Coronary artery (tissue), 2 donors: ENCODE measurements at places on chromosomes 1 and 21.
A peak's percentile ranks its signal among the peaks of the same experiment; 100 is the strongest.

GRCh38 chr1:42944246-42944928, 14.3 kb downstream of the SLC2A1 start:
- no peak for DNase-seq

GRCh38 chr1:7319196-7319595, 451.9 kb upstream of the VAMP3 start:
- no peak for DNase-seq

- no peak for DNase-seq
Observed at GRCh38 chr21:15406791-15407190, 323.0 kb upstream of the USP25 start.

- no peak for DNase-seq
Observed at GRCh38 chr1:91693557-91693956, 192.4 kb downstream of the TGFBR3 start.

GRCh38 chr1:85116856-85117255, 68.6 kb upstream of the MCOLN3 start:
- DNase-seq = no peak

- no peak for DNase-seq
Observed at GRCh38 chr1:174491606-174492005, 43.8 kb downstream of the GPR52 start.

- no peak for DNase-seq
Observed at GRCh38 chr1:85707267-85707989, 805 bp downstream of the ZNHIT6 start.

GRCh38 chr1:66938613-66939012, 13.8 kb downstream of the MIER1 start:
- DNase-seq = no peak

GRCh38 chr1:224251741-224252146, 68.7 kb downstream of the DEGS1 start:
- no peak for DNase-seq

- no peak for DNase-seq
Observed at GRCh38 chr1:115429884-115430283, 91.8 kb upstream of the NGF start.

DNA sequence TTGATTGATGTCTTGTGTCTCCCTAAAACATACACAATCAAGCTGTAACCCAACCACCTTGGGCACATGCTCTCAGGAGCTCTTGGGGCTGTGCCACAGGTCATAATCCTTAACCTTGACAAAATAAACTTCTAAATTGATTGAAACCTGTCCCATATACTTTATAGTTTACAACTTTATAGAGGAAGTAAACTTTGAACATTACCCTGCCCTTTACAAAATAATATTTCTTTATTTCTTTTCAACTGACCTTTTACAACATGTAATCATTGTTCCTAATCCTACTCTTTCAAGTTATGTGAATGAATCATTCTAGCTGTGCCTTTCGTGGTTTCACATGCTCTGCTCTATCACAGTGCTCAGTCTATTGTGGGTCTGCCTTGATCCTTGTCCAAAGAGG, 118.3 kb upstream of the ATP1A1 start:
- DNase-seq = no peak

GRCh38 chr21:37338671-37339551, 27.7 kb upstream of the DYRK1A start:
- peak; percentile 80 for DNase-seq

DNA sequence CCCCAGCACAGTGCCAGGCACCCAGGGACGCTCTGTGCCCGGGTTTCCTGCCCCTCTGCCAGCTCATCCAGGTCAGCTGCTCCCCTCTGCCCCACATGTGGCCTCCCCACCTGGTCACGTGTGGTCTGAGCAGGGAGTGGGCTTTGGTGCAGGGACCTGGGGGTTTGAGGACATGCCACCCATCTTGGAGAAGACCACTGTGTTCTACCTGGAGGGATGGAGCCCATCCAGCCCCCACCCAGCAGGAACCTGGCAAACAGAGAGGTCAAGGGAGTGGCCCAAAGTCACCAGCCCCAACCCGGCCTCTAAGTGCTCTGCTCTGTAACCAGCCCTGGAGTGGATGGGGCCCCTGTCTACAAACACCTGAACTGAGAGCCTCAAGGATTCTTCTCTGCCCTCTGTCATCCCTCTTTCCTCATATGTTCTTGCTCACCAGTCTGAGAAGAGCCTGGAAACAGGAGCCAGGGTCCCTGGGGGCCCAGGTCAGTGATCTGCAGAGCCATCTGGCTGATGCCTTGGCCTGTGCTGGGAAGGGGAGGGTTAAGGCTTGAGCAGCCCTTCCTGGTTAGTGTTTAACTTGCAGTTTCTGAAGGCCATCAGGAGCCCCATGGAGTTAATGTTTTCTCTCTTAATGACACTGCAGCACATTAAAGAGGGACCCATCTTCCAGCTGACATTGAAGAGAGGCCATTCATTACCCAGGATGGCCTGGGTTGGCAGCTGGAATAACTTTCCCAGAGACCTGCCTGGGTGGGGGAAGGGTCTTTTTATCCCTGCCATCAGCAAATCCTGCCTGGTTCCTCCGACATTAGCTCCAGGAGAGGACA, 235.4 kb downstream of the PTPRU start:
- peak; percentile 35 for DNase-seq

DNA sequence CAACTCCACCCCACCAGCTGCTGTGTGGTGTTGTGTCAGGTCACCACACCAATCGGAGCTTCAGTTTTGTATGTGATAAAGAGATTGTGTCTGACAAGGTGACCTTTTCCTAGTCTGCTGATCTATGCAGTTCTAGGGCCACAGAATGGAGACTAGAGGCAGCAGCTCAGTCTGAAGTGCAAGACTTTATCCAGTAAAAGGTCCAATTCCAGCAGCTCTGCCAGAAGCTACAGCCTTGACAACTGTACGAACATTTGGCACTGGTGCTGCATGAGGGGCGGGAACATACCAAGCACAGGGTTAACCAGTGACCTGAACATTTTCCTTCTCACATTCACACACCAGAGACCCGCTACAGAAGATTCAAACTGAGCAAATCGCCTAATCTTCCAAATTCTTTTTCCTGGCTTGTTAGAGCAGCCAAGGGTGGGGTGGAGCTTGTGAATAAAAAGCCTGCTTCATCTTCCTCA, 9.3 kb downstream of the FMO1 start:
- no peak for DNase-seq

DNA sequence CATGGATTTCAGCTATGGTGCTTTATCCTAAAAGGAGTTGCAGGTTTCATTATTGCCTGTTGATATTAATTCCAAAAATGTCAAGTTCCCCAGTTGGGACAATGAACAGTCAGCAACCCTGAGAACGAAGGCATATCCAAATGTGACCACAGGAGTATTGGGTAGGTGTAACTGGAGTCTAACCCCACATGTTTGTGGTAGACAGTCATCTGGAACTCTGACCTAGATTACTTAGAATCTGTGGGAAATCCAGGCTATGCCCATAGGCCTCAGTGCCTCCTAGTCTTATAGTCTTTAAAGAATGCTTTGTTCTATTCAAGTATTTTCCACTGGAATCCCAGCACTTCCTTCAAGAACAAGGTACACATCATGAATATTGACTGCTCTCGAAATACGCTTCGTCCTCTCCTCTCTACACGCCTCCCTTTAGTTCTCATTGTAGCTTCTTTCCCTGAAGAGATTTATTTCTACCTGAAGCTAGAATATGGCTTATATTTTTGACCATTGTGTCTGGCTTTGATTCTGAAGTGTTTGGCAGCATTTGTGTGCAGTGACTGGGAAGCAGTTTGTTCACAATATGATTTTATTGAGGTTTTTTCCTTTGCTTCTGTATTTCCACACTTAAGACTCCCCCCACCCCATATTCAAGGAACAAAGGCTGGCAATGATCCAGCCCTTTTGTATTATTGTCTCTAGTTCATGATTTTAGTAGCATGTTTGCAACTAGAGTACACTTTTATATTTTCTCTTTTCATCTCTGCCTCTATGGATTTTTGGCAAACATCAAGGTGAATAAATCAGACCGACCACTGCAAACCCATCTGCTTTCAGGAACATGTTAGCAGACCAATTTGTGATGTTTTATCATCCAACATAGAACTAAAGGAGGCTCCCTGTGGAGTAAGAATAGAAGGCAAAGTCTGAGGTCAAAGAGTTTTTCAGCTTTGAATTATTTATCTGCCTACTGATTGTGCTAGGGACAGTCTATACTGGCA, 178.6 kb downstream of the GPR52 start:
- no peak for DNase-seq

GRCh38 chr1:151990058-151990855, 3.4 kb downstream of the S100A10 start:
- no peak for DNase-seq
